ENCODE measurements at places on chromosomes 12 and 14. TPM values are rescaled to one million over a fixed set of nuclear protein-coding genes. Genes with fewer than 3 reads are reported as not detected.

DNA sequence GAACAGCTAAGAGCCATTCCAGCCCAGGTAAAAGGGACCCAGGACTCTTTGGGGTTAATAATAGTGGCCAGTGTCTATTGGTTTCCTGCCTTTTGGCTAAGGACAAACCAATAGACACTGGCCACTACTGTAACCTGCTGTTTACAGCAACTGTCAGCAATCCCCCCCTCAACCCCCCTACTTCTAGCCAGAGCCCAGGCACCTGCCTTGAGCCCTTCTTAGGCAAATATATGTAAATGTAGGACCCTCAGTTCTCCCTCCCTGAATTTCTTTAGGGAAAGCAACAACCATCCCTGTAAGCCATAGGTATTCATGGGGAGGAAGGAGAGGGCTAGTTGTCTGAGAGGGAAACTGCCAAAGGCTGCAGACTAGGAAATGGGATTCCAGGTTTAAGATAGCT, 22.3 kb downstream of the HOXC4 start:
- no peak for DNase-seq

DNA sequence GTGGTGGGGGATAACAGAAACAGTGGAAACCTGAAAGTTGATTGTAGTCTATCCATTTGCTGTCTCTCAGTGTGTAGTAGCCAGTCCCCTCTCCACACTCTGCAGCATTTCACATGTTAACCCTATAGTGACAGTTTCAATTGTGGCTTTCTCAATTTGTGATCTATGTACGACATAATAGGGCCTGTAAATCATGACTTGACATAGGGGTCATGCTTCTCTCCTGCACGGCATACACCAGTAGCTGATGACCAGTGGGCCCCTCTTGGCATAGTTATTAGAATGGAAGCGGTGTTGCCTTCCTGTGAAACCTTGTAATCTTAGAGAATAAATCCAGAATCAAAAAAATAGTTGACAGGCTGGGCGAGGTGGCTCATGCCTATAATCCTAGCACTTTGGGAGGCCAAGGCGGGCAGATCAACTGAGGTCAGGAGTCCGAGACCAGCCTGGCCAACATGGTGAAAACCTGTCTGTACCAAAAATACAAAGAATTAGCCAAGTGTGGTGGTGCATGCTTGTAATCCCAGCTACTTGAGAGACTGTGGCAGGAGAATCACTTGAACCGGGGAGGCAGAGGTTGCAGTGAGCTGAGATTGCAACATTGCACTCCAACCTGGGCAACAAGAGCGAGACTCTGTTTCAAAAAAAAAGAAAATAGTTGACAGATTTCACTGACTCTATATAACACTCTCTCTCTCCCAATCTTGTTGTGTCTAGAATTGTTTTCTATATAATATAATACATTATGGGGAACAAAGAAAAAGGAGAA, 44.6 kb upstream of the VSX2 start:
- no peak for DNase-seq

DNA sequence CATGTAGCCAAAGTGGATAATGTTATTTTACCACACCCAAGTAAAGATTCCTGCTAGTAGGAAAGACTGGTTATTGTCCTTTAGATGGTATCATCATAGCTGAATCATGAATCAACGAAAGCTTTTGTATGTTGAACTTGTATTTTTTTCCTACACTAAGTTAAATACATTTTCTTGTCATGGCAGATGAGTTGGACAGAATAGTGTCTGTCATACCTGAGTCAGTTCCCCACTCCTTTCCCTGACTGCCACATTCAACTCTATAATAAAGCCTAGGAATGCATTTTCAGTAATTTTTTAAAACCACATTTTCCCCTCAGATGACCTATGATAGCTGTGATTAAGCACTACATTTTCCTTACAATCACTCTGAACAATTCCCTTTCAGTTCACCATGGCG, 9.3 kb upstream of the PTHLH start:
- DNase-seq, result peak; percentile 39

DNA sequence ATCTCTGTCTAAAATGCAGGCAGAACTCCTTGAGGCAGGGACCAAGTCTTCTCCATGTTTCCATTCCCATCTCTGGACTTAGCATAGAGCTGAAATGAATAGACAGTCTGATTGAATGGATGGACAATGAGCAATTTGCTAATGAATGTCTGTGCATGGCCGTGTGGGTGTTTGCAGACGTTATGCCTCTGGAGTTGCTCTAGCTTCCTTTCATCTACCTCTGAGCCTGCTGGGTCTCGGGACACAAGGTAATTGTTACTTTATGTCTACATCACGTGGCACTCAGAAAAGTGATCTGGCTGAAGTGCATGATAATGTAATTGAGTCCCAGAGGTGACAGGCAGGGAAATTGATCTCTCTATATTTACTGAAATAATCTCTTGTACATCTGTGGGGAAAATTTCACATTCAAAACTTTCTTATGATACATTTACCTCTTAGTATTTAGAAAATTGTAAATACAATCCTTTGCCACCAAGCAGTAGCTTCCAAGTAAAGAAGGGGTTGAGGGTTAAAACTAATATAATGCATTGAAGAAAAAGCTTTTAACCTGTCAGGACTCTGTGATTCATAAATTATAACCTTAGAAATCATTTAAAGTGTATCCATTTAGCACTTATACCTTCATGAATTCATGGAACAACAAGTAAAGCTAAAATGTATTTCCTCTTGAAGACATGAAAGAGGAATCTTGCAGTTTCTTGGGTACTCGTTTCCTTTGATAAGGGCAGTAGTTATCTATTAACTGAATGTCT, 424.1 kb downstream of the APAF1 start:
- DNase-seq, result no peak

DNA sequence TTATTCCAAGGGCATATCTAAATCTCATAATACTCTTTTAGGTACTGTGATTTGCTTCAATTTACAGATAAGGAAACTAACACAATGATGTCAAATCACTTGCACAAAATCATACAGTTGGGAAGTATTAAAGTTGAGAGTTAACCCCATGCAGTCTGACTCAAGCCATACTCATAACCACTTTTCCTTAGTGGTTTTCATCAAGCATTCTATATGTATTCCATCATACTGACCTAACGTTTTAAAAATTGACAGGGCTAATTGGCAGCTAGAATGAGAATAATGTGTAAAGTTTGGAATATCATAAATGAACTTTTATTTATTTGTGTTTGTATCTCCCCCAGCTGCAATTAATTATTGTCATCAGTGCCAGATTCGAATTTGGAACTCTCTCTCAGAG, 20.9 kb downstream of the PUS7L start:
- no peak for DNase-seq

DNA sequence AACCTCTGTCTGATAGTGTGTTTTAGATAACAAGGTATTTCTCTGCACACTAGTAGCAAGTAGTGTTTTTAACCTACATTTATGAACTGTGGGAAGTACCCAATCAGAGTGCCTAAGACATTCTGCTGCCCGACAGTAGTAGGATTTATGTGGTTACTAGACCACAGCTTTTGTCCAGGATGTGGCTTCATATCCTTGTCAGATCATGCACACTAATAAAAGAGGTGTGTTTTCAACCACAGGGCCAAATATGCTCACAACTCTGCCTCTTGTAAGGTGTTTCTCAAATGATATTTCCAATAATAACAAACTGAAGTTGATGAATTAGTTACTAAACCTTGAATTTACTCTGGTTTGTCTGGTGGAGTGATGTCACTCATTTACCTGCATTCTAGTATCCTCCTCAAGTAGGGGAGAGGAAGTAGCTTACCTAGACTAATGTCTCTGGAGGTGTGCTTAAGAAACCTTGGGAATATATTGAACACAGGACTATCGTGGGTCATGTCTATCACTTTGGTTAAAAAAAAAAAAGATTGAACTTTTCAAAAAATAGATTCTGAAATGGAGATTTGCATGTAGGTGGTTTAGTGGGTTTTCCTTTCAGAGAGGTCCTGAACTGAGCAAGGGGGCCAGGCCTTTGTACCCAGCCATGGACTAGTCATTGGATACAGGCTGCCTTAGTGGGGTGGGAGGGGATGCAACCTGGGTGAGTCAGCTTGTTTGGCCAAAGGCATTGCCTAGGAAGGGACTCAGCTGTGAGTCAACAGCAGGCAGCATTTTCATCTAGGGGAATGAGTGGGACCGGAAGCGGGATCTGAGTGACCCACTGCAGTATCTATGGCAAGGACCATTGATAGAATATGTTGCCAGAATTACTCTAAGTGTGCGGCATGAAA, 14.1 kb downstream of the FBXW8 start:
- DNase-seq, result no peak

DNA sequence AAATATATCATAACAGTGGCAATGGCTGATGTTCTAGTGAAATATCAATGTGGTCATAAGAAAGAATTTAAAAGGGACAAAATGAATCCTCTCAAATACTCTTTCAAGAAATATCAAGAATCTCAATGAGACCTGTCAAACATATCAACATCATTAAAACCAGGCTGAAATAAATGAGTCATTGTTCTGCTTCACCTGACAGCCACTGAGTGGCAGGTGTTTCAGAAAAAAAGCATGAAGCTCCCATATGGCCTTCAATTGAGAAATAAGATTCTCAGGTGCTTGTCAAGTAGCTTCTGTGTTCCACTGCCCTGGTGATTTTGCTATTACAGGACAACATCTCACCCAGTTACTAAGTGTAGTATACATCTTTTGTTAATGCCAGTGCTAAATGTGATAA, 21.5 kb downstream of the ANAPC5 start:
- DNase-seq, result no peak

DNA sequence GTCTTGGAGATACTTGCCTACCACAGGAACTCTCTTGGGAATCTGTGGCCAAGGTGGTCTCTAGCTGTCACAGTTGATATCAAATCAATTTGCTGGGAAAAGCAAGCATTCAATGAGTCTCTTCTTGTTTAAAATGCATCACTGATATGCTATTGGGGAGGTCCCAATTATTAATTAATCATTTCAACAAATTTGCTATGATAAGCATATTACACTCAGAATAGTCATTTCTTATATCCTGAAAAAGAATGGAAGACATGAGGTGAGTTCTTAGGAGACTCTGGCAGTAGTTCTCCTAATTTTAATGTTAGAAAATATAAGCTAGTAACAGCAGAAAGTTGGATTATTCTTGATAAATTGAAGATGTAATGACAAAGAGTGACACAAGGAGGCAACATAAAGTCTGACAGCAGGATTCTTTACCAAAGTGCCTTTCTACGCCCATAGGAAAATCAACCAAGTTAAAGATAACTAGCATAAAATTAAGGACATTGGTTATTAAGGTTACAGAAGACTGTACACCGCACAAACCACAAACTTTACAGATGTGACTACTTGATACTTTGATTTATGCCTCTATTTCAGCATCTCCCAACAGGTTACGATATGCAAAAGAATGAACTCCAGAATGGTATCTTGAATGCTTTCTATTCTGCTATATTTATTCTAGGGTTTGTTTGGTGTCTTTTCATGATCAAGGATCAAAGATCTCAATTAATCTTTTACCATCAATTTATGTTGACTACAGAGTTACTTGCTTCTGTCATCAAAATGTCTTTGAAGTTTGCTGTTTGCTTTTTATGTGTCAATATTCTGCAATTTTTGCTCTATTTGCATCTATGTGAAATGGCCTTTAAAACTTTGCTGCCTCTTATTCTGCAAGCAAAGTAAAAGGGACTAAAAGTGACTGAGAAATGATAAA, 349.6 kb upstream of the CLEC14A start:
- no peak for DNase-seq

- no peak for DNase-seq
Measured at GRCh38 chr12:12007713-12008231, 63.0 kb upstream of the BCL2L14 start.

KRT77 gene
- not detected for total RNA-seq

KRT78 gene
- total RNA-seq, result not detected

GRIN2B gene
- total RNA-seq, result 0.13 TPM
